ENCODE measurements at places on chromosomes 4 and X.

- DNase-seq: no peak
Measured at GRCh38 chrX:57817302-57817701, 93.0 kb downstream of the ZXDA start.

DNA sequence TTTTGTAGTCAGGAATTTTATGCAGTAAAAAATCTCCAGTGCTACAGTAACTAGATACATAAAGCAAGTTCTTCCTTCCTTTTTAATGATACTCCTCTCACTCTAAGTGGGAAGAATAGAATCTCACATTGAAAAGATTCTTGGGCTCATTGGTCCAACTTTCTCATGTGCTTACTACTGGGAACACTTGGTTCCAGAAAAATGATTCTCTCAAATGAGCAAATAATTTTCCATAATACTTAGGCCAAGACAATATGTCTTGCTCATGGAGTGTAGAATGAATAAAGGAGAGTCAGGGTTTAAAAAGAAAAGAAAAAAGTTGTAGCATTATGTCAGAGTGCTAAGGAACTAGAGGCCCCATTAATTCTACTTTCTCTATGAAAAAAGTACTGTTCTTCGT is 197.8 kb downstream of the RASL11B start:
- DNase-seq: no peak

GRCh38 chrX:106692425-106693065 is 34.0 kb upstream of the RNF128 start:
- no peak for DNase-seq

GRCh38 chr4:160224049-160224448 is 1121.2 kb downstream of the RAPGEF2 start:
- no peak for DNase-seq

DNA sequence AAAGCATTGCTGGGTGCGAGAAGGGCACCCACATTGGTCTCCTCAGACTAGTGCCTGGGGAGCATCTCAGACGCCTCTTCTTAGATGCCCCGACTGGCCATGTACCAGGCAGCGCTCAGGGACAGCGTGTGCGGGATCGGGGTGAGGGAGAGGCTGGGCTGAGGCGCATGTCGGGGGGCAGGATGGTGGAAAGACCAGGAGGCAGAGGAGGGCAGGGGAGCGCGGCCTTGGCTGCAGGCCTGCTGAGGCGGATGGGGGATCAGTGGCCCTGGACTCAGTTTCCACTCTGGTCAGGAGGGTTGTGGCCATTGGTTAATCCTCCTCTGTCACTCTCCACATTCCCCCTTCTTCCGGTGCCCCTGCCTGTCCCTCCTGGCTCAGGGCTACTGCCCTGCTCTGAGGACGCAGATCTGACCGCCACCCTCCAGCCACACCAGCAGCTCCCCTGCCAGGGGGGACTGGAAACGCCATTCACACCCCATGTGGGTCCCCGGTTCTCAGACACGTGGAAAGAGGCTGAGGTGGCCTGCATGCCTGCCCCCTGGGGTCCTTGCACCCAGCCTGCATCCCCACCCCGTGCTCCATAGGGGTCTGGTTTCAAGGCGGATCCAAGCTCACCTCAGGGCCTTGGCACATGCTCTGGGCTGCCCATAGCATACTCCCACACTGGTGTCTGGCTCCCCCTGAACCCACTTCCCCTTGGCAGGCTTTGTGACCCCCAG is 105.9 kb downstream of the CPZ start:
- no peak for DNase-seq

GRCh38 chr4:41437111-41437536 is 100.8 kb upstream of the LIMCH1 start:
- no peak for DNase-seq

GRCh38 chr4:148430854-148431253 is 11.4 kb downstream of the NR3C2 start:
- DNase-seq: no peak

DNA sequence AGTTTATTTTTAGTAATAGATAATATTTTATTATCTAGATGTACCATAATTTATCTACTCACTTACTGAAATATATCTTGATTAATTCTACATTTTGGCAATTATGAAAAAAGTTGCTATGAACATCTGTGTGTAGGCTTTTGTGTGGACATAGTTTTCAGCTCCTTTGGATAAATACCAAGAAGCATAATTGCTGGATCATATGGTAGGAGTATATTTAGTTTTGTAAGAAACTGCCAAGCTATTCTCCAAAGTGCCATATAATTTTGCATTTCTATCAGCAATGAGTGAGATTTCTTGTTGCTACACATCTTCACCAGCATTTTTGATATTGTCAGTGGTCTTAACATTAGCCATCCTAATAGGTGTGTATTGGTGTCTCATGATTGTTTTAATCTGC is 882.6 kb upstream of the GRIA3 start:
- DNase-seq: no peak

DNA sequence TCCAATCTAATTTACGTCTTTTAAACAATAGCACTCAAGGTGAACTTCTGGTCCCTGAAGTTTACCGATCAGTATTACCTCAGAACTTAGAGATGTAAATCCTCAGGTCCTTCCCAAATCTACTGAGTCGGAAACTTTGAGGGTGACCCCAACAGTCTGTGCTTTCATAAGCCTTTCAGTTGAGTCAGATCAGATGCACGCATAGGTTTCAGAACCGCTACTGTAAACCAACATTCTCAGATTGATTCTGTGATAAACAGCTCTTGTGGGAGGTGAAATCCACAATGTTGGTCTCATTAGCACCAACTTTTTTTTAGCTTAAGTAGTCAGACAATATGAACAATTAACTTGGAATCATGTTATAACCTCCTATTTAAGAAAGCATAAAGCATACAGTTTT is 86.0 kb downstream of the WWC2 start:
- no peak for DNase-seq

GRCh38 chr4:23763559-23763958 is 126.3 kb downstream of the PPARGC1A start:
- no peak for DNase-seq

DNA sequence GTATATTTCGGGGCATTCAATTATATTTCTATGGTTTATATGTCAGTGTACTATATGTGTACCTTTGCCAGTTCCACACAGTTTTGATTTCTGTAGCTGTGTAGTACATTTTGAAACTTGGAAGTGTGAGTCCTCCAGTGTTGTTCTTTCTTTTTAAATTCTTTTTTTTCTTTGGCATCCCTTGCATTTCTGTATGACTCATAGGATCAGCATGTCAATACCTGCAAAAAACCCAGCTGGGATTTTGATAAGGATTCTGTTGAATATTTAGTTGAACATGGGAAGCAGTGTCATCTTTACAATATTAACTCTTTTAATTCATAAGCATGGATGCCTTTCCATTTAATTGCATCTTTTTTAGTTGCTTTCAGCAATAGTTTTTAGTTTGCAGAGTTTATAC is 100.0 kb downstream of the SH3BGRL start:
- no peak for DNase-seq

DNA sequence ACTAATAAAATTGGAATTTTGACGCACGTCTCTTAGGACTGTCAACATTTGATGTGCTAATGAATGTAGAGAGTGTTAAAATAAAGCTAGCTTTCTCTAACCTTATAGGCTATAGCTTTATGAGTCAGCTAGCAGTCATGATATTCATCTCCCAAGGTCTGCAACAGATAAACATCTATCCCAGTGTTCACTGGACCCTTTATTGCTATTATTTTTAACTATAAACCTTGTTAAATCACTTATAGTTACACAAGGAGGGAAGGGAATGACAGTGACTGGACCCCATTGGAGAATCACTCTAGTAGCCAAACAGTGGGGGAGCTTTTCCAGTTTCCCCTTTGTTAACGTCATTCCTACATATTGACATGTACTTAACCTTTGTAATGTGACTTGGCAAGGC is 67.9 kb upstream of the SHISA3 start:
- DNase-seq: no peak

DNA sequence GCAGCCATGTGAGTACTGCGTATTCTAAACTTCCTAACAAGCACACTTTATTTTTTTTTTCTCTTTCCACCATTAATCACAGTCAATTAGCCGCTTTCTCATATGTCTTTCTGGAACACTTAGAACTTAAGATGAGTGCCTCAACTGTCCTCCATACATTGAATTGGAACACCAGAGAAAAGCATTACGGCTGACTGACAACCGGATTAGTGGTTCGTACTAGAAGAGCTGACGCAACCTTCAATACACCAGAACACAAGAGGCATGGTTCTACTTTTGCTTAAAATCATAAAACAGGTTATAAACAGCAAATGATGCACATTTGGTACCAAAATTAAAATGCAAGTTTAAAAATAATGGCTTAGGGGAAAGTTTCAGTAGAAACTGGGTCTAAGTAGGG is 3.3 kb downstream of the TMEM47 start:
- DNase-seq: peak; percentile 0

GRCh38 chr4:24657768-24658617 is 73.6 kb upstream of the DHX15 start:
- peak; percentile 44 for DNase-seq

DNA sequence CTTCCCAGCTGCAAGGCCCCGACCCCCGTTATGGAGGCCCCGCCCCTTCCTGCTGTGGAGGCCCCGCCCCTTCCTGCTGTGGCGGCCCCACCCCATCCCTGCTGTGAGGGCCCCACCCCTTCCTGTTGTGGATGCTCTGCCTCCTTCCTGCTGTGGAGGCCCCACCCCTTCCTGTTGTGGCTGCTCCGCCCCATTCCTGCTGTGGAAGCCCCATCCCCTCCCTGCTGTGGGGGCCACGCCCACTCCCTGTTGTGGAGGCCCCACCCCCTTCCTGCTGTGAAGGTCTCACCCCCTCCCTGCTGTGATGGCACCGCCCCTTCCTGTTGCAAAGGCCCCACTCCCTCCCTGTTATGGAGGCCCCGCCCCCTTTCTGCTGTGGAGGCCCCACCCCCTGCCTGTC is 104.9 kb upstream of the PSAPL1 start:
- DNase-seq: peak; percentile 50

DNA sequence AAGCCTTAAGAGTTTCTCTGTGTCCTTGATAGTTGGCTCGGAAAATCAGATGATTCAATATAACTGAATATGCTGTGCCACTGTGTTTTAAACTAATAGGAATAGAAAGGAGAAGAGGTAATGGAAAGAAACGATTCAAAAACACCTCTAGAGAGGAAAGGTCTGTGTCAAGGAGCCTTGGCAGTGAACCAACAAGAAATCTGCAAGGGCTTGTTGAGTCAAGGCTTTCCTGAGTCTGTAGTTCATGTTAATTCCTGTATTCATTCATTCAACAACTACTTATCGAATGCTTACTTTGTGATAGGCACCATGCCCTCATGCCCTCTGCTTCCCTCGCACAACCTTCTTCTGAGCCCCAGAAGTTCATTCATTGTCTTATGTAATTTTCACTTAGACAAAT is 336.0 kb downstream of the PDHA2 start:
- DNase-seq: no peak

DNA sequence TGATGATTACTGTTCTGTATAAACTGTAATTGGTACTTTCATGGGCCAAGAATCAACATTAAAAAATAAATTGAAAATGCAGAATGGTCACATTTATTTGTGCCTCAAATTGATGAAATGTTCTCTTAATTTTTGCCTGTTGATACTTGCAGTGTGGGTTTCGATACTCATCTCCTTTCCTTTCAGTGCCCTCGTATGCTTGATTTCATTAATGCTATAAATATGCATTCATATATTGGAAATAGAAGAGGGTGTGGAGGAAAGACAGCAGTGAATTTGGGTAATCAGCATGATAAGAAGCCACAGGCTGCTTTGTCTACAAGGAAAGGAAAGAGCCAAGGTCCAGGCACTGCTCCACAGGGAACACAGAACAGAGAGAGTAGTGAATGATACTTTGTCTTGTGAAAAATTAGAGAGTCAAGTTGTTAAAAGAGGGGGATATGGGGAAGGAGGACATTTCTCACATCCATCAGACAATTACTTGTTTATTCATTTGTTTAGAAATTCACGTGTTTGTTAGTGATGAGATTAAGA is 1.0 kb upstream of the DDX60 start:
- no peak for DNase-seq

DNA sequence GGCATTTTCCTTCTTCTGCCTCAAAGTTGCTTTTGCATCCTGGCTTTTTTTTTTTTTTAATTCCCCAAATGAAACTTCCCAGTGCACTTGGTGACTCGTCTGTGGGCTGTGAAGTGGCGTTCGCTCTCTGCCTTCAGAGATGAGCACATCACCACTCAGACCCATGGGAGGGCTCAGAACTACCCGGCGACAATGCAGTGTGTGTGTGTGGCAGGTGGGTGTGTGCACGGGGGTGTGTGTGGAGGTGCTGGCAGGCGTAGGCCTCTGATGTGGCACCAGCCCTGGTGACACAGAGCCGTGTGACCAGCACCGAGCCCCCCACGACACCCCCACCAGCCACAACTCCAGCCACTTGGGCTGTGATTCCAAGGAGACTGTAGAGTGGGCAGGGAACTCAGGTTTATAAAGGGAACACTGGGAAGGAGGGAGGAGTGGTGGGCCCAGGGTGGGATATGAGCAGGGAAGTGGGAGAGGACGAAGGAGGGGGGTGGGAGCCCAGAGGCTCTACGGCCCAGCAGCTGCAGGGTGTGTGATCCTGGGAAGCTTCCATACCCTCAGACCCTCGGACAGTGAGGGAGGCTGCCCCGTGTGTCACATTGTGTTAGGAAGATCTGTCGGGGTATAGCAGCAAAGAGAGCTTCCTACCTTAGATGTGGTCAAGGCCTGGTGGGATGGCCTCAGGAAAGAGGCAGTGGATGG is 6.0 kb upstream of the WFS1 start:
- no peak for DNase-seq

GRCh38 chrX:47587906-47588735 is 5.9 kb downstream of the TIMP1 start:
- DNase-seq: no peak

DNA sequence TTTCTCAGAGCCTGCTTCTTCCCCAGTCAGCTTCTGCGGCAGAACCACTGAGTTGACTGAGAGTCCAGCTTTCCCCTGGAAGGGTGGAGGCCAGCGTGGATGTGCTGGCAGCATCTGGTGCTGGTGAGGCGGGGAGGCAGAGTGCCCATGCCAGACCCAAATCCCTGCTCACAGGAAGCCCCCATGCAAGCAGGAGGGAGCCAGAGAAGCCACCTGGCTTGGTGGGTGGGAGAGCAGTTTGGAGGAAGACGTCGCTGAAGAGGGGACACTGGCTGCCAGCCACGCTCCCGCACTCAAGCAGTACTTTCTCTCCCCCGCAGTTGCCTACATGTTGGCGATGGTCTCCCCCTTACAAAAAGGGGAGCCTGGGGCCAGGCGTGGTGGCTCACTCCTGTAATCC is 6.0 kb downstream of the PDZD4 start:
- DNase-seq: no peak

DNA sequence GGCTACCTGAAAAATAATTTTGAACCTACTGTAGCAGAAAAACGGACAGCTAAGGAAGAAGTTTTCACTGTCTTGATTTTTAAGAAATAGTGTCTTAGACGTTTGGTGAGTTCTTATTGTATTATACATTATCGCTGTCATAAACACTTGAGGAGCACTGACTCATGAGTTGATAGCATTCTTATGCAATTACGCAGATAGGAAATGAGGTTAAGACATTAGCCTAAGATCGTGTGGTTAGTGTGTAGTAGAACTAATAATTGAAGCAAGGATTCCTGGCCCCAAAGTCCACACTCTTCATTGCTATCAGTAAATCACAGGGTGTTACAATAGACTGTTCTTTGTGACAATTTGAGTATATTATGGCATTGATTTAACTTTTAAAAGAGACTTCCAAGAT is 238.1 kb downstream of the ARAP2 start:
- peak; percentile 29 for DNase-seq

- DNase-seq: peak; percentile 92
Measured at GRCh38 chr4:139740531-139741041, 75.0 kb downstream of the MGST2 start.

- DNase-seq: no peak
Measured at GRCh38 chr4:186831574-186831973, 107.9 kb upstream of the FAT1 start.
